D341Med (cell line): ENCODE measurements at places on chromosomes 6 and 20.

DNA sequence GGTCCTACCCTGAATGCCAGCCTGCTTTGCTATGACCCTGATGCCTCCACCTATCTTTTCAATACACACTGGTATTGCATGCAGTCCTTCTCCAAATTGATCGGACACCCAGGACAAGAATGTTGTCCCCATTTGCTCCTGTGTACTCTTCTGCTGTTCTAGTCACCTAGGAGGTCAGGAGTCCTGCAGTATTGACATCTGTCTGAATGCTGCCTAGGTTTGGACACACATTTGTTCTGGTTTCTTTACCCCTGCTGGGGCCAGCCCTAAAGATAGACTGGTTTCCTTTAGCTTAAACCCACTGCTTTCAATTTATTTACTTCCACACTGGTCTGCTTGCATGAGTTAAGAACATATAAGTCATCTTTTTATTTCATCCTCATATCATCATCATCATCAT, 167.0 kb upstream of the CCN2 start:
- DNase-seq, result no peak

GRCh38 chr6:27214126-27214601, 33.3 kb upstream of the PRSS16 start:
- DNase-seq, result no peak

DNA sequence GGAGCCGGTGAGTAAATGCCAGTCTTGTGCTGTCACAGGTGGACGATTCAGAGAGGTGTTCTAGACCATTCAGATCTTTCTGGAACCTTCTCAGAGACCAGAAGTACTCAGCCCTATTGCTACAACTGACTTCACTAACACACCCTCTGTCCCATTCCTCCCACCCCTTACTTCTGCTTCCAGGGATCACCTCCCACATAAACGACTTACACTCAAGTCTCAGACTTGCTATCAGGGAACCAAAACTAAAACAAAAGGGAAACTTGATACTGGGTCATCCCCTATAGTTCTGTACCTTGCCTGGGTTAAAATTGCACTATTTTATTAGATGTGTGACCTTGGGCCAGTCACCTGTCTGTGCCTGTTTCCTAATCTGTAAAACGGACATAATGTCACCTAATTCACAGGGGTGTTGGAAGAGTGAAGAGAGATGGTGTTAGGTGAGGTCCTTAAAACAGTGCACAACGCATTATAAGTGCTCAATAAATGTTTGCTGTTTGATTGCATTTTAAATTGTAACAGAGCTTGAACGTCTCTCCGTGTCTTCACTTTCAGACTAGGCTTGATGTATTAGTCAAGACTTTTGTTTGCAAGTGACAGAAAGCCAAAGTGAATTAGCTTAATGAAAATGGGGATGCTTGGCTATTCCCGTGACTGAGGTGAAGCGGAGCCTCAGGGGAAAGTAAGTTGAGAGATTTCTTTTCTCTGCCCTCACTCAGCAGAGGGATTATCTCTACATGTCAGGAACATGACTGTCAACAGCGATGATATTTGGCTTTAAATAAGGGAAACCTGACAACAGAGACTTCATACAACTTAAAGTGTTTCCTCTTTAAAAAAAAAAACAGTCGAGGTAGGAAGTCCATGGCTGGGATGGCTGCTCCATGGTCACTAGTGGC, 3.0 kb upstream of the SRXN1 start:
- no peak for DNase-seq

- no peak for DNase-seq
These were observed 10.1 kb upstream of the TENT5A start for GRCh38 chr6:81762606-81763005.

DNA sequence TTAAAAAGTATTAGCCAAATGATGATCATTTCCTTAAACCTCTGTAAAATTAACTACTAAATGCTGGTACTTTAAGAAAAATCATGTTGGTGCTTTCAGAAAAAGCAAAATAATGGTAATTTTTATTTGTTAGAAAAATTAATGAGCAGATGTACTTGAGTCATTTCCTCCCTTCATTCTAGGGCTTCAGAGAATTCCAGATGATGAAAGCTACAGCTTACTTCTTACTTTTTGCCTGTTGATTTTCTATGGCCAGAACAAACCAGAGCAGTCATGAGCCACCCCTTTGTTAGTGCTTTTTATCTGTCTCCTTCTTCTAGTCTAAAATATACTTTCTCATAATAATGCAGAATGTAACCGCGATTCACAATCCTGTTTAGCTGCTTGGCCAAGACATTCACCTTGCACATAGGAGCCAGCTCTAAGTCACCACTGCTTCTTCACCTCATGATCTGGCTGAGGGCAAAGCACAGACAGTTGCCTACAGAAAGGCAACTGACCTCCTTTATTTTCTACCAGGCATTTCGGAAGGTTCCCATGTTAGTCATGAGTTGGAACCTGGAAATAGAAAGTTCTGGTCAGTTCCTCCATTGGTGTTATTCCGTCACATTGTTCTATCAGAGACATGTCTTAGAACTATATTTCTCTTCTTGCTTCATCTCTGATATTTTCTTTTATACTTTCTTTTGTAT, 43.5 kb upstream of the TINAG start:
- DNase-seq, result no peak

DNA sequence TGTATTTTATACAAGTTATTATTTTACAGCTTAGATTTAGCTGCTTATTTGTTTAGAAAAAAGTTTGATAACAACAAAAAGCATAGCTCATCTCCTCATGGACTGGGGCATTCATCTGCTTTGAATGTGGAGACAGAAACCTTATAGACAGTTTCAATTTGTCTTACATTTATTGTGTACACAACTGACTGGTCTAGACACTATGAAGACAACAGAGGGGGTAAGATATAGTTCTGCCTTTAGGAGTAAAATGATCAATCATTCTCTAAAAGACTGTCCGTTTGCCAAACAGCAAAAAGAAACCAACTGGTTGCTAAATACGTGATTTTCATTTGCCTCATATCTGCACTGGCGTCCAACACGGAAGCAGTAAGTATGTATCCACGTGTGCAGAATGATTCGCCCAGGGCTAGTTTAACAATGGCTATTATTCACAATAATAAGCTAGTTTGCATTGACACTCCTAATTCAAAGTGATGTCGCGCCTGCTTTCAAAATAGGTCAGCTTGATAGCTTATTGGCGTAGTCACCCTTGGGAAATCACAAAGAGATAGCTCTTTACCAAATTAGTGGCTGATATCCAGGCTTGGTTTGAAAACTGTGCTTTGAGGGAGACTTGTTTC, 153.6 kb downstream of the BMP2 start:
- DNase-seq, result no peak

DNA sequence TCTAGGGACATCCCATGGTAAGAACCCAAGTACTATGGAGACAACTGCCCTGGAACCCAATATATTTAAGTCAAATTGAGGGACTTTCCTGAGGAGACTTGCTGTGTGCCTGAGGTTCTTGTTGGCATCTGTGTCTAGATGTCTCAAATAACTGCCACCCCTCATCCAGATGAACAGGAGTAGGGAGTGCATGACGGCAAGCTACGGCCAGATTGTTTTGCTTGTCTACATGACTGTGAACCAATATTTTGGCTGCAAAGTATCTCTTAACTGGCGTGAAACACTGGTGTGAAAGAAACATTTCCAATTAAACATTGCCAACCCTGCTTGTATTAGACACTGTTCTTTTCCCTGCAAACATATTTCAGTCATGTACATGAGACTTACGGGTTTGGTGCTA, 52.4 kb upstream of the SIM1 start:
- DNase-seq, result no peak

- no peak for DNase-seq
These were observed 60.4 kb downstream of the SCAND1 start for GRCh38 chr20:35893942-35894341.

DNA sequence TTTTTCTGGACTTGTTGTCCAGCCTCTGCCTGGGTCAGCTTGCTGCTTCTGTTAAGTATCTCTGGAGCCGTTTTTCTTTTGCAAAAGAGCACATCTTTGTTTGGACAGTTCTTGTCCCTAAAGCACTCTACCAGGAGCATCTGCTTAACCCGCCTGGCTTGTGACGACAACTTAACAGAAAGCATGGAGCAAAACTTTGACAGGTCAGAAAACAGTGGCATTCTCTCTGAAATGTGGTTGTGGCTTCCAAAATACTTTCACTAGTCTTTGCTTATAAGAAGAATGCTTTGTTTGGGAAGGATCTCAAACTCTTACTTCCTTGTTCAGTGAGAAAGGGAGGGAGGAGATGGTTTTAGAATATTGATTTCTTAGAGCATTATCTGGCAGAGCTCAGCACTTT, 47.6 kb downstream of the CD109 start:
- no peak for DNase-seq

DNA sequence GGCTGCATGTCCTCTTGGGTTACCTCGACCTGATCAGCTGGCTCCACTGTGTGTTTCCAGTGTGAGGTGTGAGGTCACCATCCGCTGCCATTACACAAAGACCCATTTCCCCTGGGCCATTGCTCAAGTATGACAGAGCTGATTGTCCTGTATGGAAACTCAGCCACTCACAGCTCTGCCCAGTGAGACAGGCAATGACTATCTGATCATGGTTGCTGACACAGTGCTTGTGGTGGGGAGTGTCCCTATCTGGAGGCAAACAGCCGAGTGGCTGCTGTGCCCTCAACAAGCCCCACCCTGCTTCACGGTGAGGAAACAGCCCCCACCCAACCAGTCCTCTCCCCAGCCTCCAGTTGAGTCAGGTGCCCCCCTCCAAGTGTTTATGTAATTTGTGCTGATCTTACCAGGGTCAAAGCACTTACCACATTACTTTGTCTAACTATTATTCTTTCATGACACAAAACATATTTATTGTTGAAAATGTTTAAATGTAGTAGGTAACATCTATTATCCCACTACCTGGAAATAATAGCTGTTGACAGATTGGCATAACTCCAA, 11.7 kb upstream of the MAPK13 start:
- no peak for DNase-seq

- DNase-seq, result no peak
These were observed 1042.2 kb downstream of the EPHA7 start for GRCh38 chr6:92377137-92377536.

- DNase-seq, result no peak
These were observed 24.1 kb upstream of the UNC93A start for GRCh38 chr6:167266830-167267555.

DNA sequence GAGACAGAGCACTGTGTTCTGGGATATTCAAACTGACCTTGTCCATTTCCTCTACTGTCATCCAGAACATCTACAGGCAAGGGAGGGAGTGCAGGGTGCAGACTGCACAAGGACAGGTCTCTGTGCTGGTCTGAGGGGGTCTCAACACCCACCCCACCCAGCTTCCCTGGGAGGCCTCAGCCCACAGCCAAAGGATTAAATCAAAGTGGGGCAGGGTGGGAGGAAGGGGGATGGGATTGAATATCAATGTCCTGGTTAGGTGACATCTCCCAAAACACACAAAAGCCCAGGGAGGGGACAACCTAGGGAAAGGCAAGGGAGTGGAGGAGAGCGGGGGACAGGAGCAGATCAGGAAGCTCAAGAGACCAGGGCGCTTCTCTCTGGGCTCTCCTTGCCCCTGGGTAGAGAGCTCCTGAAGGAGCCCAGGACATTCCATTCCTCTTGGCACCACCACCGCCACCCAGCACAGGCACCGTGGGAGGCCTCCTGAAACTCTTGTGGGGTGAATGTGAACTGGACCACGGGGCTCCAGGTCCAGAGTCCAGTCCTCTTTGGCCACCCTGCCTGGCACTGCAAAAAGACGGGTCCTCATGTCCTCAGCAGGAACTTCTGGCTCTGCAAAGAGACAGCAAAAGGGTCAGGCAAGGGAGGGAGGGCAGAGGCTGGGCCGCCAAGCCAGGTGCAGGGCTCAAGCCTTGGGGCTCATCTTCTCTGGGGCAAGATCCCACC, 73.9 kb downstream of the JPH2 start:
- DNase-seq, result no peak

- DNase-seq, result peak; percentile 69
These were observed at the start of gene RSPO3 for GRCh38 chr6:127118298-127119101. Gene RSPO3 (plus strand): TSS chr6:127118671. CDS start chr6:127119193, 522 bp downstream.

DNA sequence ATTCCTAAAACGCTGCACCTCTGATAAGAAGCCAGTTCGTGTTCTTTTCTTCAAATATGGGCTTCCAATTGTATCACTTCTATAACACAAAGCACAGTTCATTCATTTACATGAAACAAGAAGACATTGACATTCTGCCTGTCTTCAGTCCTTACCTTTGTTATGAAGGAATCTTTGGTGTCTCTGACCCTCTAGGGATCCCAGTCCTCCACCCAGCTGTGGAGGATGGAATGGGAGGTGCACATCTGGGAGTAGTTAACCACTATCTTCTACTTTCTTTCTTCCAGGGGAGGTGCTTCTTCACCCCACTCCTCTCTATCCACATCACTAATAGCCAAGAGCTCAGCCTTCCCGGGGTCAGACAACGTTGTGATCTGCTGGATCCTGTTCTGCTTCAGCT, 233.4 kb downstream of the CDC5L start:
- no peak for DNase-seq

DNA sequence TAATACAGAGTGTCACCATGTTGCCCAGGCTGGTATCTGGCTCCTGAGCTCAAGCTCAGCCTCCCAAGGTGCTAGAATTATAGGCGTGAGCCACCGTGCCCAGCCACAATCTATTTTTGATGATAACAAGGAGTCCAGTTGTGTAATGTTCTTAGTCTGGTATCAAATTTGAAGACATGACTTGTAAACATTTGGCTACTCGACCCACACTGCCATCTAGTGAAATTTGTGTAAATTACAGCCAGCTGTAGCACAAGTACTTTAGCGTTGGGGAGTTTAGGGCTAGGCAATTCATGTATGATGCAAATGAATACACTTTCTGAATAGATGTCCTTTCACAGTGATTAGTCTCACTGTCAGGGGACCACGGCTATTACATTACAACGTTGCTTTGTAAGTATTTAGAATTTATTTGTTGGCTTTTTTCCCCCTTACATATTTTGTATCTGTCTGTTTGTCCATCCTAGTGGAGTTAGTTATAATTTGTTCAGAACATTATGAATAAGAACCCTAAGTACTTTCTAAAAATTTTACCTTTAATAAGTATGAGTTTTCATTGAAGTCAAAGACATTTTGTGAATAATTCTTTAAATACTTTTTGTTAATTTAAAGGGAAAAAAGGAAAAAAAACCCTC, 139.7 kb downstream of the PRDM13 start:
- DNase-seq, result peak; percentile 63

DNA sequence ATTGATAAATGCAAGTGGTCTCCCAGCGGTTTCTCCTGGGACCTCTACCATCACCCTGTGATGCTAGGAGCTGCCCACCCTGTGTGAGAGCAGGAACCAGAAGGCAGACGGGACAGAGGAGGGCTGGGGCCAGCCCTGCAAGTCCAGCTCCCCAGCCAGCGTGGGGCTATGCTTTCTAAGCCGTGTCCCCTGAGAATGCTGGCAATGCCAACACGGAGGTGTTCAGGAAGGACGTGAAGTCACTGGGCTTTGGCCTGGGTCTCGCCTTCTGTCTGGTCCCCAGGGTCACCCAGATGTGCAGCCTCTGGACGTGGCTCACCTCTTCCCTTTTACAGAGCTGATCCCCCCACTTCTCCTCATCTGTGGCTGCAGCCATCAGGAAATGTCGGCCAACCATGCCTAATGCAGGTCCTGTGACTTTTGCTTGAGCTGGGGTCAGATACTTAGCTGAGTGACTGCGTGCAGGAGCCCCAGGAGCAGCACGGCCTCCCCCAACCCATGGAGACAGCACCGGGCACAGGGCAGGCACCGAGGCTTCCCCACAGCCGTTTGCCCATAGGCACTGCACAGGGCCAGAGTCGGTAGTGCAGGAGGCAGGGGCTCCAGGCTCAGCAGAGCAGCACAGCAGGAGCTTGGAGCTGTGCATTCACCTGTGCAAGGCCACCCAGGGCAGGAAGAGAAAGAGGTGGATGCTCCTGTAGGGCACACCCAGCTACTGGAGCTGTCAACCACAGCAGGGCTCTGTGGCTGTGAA, 66.2 kb downstream of the GNAS-AS1 start:
- DNase-seq, result no peak

- no peak for DNase-seq
These were observed 26.7 kb downstream of the SERPINB9 start for GRCh38 chr6:2876210-2877056.
